HepG2 (cell line): ENCODE measurements at places on chromosomes 3 and 15. TPM values are rescaled to one million over a fixed set of nuclear protein-coding genes. Genes with fewer than 3 reads are reported as not detected.
A peak's percentile ranks its signal among the peaks of the same experiment; 100 is the strongest.

The ALS2CL gene
- total RNA-seq, result not detected in 2 replicates

The KLHL6 gene
- not detected in 2 replicates for total RNA-seq

The FBN1 gene
- 1.7 and 3.0 TPM in 2 replicates for total RNA-seq

The GASK1A gene
- not detected in 2 replicates for total RNA-seq

The CIB2 gene
- 1.5 and 1.8 TPM in 2 replicates for total RNA-seq

The CCDC33 gene
- total RNA-seq, result not detected in 2 replicates

DNA sequence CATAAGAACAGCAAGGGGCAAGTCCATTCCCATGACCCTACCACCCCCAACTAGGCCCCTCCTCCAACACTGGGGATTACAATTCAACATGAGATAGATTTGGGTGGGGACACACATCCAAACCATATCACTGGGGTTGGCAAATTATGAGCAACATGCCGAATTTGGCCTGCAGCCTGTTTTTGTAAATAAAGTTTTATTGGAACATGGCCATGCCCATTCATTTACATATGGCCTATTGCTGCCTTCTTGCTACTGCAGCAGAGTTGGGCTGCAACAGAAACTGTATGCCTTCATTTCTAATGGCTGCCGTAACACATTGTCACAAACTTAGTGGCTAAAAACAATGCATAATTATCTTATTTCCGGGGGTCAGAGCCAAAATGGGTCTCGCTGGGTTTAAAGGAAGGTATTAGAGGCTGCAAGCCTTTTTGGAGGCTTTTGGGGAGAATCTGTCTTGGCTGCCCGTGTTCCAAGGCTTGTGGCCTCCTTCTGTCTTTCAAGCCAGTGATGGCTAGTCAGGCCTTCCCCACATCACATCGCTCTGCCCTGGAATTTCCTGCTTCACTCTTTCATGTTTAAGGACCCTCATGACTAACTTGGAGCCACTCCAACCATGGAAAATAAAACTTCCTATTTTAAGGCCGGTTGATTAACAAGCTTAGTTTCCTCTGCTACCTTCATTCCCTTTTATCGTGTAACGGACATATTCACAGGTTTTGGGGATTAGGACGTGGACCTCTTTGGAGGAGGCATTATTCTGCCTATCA is 428.5 kb upstream of the PROK2 start:
- no peaks in the 10 kb centered on the region for H3K4me1 ChIP-seq
- DNase-seq, result no peak
- no peaks in the 10 kb centered on the region for H3K27me3 ChIP-seq
- no peak overlapping the region for H3K27ac ChIP-seq
- H3K4me3 ChIP-seq, result no peak overlapping the region
- H3K36me3 ChIP-seq, result no peaks in the 10 kb centered on the region

- H3K27ac ChIP-seq, result no peak overlapping the region
- no peak for DNase-seq
- no peak overlapping the region for H3K4me3 ChIP-seq
- H3K27me3 ChIP-seq, result no peaks in the 10 kb centered on the region
- H3K4me1 ChIP-seq, result no peaks in the 10 kb centered on the region
Observed at GRCh38 chr3:174548841-174549623, 310.1 kb upstream of the NAALADL2 start.

DNA sequence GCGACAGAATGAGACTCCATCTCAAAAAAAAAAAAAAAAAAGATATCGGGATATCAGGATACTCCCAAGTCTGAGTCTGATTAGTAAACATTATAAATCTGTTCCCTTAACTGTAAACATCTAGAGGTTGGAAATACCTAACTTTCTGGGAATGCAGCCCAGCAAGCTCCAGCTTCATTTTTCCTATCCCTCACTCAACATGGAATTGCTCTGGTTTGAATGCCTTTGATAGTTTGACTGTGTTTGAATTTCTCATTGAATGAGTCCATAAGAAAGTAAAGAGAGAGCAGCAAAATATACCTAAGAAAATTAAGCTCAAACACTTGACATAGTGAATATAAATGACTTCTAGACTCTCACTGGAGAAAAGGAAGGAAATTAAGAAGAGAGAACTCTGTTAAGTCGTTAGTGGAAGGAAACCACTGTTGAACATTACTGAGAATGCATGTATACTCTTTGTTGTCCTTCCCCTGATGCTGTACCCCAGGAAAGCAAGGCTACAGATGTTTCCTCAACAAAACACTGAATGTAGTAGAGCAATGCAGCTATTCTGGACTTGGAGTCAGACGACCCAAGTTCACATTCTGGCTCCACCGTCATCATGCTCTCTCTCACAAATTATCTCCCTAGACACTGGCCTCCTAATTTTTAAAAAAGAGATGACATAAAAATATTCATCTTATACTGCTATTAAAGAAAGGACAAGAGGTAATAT is 62.4 kb downstream of the CD200 start:
- no peak overlapping the region for H3K27ac ChIP-seq
- H3K4me1 ChIP-seq, result no peaks in the 10 kb centered on the region
- H3K36me3 ChIP-seq, result no peaks in the 10 kb centered on the region
- no peak overlapping the region for H3K4me3 ChIP-seq

- no peak for DNase-seq
- H3K4me3 ChIP-seq, result no peak overlapping the region
- no peaks in the 10 kb centered on the region for H3K36me3 ChIP-seq
- no peak overlapping the region for H3K27ac ChIP-seq
Observed at GRCh38 chr3:147420353-147421183, 11.4 kb downstream of the ZIC1 start.

GRCh38 chr3:117629505-117629904 is 919.9 kb downstream of the TUSC7 start:
- no peaks in the 10 kb centered on the region for H3K4me1 ChIP-seq
- no peaks in the 10 kb centered on the region for H3K27me3 ChIP-seq
- no peaks in the 10 kb centered on the region for H3K36me3 ChIP-seq
- DNase-seq, result no peak
- no peak overlapping the region for H3K27ac ChIP-seq
- H3K4me3 ChIP-seq, result no peak overlapping the region

DNA sequence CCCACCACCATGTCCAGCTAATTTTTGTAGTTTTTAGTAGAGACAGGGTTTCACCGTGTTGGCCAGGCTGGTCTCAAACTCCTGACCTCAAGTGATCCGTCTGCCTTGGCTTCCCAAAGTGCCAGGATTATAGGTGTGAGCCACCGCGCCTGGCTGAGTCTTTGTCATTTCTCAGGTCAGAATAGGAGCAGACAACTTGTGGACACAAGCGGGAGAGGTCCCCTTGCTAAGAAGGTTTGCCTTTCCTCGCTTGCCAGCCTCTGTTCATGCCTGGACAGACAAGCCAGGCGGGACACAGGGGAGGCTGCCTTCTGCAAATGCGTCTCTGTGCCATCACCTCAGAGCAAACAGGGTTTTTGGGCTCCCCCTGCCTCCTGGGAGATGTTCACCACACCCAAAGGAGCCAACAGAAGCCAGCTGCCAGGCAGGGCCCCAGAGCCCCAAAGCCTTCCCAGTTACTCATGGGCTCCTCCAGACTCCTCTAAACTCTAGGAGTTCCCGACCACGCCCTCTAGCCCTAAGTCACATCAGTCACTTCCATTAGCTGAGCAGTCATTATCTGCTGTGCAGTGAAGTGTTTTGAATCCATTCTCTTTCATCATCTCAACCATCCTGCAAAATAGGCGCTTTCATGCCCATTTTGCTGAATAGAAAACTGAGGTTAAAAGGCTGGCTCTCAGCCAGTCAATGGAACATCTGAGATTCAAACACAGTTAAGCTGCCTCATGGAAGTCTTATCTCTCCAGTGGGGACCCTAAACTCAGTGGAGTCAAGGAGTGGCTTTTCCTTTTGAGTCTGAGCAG is 245.0 kb downstream of the UACA start:
- H3K36me3 ChIP-seq, result no peaks in the 10 kb centered on the region
- no peak overlapping the region for H3K27ac ChIP-seq
- no peaks in the 10 kb centered on the region for H3K4me1 ChIP-seq
- H3K27me3 ChIP-seq, result peaks cover 5% of the 10 kb centered on the region; the same call in 2 of the 3 replicates

- H3K27me3 ChIP-seq, result no peaks in the 10 kb centered on the region
- H3K27ac ChIP-seq, result peak overlapping the region; percentile 50
- H3K4me3 ChIP-seq, result no peak overlapping the region
- no peak for DNase-seq
- peaks cover 36% of the 10 kb centered on the region for H3K4me1 ChIP-seq
Observed at GRCh38 chr3:187264911-187265310, 26.6 kb downstream of the MASP1 start.

DNA sequence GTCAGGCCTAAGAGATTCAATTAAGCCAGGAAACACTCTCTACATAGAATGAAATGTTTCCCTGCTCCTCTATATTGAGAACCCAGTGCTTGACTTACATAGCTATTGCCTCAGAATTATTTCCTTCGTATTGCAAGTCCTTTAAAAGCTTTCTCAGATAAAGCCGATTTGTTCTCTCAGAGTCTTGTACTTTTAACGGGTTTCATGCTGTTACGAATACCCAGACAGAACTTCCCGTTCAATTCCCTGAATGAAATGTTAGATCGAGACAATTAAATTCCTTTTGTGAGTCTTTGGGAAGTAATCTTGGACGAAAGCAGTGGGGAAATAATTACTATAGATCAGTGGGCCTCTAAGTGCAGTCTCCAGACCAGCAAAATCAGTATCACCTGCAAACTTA is 102.8 kb upstream of the CHL1 start:
- peaks cover 7% of the 10 kb centered on the region for H3K4me1 ChIP-seq
- H3K36me3 ChIP-seq, result no peaks in the 10 kb centered on the region
- H3K27me3 ChIP-seq, result no peaks in the 10 kb centered on the region

DNA sequence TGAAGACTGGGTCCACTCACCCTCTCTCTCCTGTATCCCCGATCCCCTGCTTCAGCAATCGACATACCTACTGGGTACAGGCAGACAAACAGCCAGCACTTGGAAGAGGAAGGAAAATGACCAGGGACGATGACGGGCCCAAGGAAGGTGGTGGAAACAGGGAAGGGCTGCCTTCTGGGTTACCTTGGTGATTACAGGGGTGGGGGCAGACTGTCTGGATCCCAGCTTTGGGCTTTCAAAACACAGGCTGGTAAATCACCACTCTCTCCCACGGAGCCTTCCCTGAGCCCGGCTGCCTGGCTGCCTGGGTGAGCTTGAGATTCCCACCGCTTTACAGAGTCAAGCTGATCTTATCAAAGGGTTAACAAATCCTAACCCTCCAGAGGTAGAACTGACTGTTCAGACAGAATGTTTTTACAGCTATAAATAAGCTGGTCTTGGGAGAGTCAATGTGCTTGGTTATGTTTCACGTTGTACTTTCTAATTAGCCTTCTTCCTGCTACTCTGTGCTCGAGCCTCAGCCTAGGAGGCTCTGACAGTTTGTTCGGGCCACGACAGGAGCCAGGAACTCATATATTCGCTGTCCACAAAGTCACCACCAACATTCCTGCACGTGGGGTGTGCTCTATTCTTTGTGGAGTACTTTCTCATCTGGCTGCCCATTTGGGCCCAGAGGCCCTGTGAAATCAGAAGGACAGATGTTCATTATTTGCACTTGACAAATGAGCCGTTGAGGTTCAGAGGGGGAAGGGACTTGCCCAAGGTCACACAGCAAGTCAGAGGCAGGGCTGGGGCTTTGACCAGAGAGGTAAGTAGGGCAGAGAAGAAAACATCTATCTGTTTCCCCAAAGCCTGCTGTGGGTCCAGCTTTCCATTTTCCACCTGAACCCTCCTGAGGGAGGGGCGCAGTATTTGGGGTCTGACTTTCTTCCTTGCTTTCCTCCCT is 63.5 kb downstream of the FEM1B start:
- H3K27me3 ChIP-seq, result peaks cover 77% of the 10 kb centered on the region
- no peaks in the 10 kb centered on the region for H3K36me3 ChIP-seq
- H3K4me3 ChIP-seq, result no peak overlapping the region
- no peak for DNase-seq
- no peaks in the 10 kb centered on the region for H3K4me1 ChIP-seq
- H3K27ac ChIP-seq, result no peak overlapping the region

DNA sequence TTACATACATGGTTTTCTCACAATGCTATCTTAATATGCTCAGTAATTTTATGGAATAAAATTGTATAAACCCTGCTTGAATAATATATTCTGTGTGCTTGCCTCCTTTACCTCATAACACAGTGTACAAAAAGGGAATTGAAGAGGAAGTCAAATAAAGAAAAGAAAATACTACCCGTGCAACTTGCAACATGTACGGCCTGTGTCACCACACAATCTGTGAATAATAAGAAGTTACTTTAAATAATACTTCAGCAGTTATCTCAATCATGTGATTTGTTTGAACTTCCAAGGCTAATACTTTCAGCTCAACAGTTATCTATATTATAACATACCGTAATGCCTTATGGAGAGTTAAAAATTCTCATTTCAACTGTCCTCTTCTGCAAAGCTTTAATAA is 58.1 kb upstream of the SATB1 start:
- no peak for DNase-seq
- no peaks in the 10 kb centered on the region for H3K27me3 ChIP-seq
- no peaks in the 10 kb centered on the region for H3K36me3 ChIP-seq
- H3K4me3 ChIP-seq, result no peak overlapping the region

GRCh38 chr3:33372218-33373081 is 67.8 kb downstream of the UBP1 start:
- no peak overlapping the region for H3K27ac ChIP-seq
- H3K4me3 ChIP-seq, result no peak overlapping the region
- H3K36me3 ChIP-seq, result no peaks in the 10 kb centered on the region; the same call in 1 of the 2 replicates
- H3K27me3 ChIP-seq, result no peaks in the 10 kb centered on the region
- no peak for DNase-seq

DNA sequence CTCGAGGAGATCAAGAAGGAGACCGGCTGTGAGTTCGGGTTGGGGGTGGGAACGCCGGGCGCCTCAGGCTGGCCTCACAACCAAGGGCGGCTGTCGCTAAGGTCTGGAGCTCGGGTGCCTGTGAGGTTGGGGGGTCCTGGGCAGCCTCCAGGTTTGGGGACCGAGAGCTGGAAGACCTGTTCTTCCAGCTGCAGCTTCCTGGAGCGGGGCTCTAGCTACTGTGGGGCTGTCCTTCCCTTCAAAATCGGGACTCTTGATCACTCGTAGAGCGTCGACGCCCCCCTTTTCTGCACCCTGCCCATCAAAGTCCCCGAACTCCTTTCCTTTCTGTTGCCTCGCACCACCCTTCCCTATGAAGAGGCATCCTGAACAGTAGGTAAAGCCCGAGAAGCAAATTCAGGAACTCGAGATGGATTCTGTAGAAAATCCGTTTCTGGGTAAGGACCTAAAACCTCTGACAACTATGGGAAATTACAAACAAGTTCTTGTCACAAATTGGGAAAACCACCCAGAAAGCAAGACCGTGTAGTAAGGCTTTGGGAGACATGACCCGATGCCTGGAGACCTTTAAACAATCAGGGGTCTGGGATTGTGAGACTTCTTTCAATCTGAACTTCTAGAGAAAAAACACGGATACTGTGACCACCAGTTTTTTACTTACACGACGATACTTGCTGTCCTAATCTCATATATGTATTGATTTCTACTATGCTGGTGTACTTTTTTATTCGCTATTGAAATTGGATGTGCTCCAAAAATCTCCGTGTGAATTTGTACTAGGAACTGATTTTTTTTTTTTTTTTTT is 556 bp downstream of the CHP1 start:
- no peaks in the 10 kb centered on the region for H3K27me3 ChIP-seq
- H3K4me1 ChIP-seq, result peaks cover 31% of the 10 kb centered on the region
- H3K4me3 ChIP-seq, result peak overlapping the region; percentile 85
- DNase-seq, result no peak
- peak overlapping the region; percentile 89 for H3K27ac ChIP-seq
- H3K36me3 ChIP-seq, result no peaks in the 10 kb centered on the region

DNA sequence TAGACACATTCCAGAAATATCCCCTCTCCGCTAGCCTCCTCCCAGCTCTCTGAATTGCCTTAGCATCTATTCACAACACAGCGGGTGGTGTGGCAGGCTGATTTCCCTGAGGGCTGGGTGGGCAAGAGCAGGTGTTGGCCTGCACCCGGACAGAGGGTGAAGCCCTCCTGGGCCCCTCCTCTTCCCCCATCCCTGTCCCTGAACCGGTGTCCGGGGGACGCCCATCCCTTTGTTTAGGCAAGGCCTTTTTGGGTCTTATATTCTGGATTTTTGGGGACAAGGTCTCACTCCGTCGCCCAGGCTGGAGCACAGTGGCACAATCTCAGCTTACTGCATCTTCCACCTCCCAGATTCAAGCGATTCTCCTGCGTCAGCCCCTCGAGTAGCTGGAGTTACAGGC is 55.2 kb upstream of the KLHL25 start:
- peaks cover 6% of the 10 kb centered on the region; the same call in 2 of the 3 replicates for H3K27me3 ChIP-seq
- H3K4me1 ChIP-seq, result no peaks in the 10 kb centered on the region
- DNase-seq, result no peak
